Naive thymus-derived CD4-positive, alpha-beta T cell (primary cell): ENCODE measurements at places on chromosomes 4 and X. TPM values are rescaled to one million over a fixed set of nuclear protein-coding genes. Genes with fewer than 3 reads are reported as not detected.

DNA sequence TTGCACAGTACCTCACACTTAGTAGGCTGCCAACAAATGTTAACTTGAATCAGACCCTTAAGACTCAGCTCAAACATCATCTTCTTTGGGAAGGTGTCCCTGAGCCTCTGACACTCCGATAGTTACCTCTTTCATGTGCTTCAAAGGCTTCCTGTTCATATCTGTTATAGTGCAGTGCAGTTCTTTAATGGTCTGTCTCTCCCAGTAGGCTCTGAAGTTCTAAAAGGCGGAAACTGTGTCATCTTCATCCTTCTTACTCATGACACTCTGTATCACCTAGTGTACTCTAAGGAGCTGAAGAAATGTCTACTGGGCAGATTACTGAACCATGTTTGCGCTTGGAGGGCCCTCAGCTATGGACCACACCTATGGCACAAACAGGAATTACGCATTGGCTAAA lies 2.1 kb upstream of the DIAPH2 start:
- H3K4me1 ChIP-seq = peaks cover 6% of the 10 kb centered on the region
- H3K27me3 ChIP-seq = no peaks in the 10 kb centered on the region
- H3K27ac ChIP-seq = no peak overlapping the region
- peak; percentile 39 for DNase-seq
- peaks cover 7% of the 10 kb centered on the region for H3K36me3 ChIP-seq

- no peaks in the 10 kb centered on the region for H3K4me1 ChIP-seq
- DNase-seq = no peak
- no peaks in the 10 kb centered on the region for H3K36me3 ChIP-seq
Observed at GRCh38 chr4:25454476-25454875, 77.4 kb downstream of the ANAPC4 start.

- H3K27ac ChIP-seq = no peak overlapping the region
- no peaks in the 10 kb centered on the region for H3K36me3 ChIP-seq
- H3K4me1 ChIP-seq = no peaks in the 10 kb centered on the region
Observed at GRCh38 chr4:39169426-39169825, 12.9 kb upstream of the WDR19 start.

- no peak overlapping the region for H3K4me3 ChIP-seq
- H3K36me3 ChIP-seq = no peaks in the 10 kb centered on the region
- no peaks in the 10 kb centered on the region for H3K4me1 ChIP-seq
- H3K27me3 ChIP-seq = no peaks in the 10 kb centered on the region
- no peak for DNase-seq
- no peak overlapping the region for H3K27ac ChIP-seq
Observed at GRCh38 chr4:144709793-144710525, 64.0 kb downstream of the HHIP start.

DNA sequence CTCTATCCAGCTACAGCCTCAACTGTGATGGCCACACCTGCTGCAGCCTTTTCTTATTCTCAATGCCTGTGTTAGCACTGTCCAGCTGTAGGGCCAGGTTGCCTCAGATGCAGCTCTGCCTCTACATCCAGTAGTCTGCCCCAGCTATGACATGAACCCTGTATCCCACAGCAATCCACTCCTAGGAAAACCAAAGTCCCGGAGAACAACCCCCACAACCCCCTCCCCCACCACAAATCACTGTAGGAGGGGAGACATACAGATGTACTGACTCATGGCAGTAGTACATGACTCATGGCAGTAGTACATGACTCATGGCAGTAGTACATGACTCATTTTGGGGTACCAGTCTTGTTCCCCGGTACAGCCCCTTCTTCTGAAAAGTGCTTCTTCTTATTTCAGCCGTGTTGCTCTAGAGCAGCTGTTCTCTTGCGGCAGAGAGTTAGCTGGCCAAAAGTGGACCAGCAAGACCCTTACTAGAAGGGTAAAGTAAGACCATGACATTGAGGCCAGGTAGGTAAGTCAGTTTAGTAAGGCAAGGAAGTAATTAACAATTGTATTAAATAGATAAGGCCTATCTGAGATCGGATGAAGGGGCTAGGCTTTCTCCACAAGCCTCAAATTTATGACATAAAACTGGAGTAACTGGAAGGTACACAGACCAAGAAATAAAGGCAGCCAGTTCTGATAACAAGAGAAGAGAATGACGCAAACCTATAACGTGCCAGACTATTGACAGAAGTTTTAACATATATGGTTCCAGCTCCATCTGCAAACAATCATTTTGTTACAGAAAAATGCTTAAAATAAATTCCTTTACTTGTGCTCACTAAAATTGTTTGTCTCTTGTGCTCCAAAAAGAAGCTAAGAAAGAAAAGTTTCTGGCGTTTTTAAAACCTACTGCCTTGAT lies 221.4 kb downstream of the TACR3 start:
- no peak overlapping the region for H3K27ac ChIP-seq
- H3K27me3 ChIP-seq = no peaks in the 10 kb centered on the region
- no peak overlapping the region for H3K4me3 ChIP-seq
- H3K36me3 ChIP-seq = no peaks in the 10 kb centered on the region
- no peak for DNase-seq
- no peaks in the 10 kb centered on the region for H3K4me1 ChIP-seq

DNA sequence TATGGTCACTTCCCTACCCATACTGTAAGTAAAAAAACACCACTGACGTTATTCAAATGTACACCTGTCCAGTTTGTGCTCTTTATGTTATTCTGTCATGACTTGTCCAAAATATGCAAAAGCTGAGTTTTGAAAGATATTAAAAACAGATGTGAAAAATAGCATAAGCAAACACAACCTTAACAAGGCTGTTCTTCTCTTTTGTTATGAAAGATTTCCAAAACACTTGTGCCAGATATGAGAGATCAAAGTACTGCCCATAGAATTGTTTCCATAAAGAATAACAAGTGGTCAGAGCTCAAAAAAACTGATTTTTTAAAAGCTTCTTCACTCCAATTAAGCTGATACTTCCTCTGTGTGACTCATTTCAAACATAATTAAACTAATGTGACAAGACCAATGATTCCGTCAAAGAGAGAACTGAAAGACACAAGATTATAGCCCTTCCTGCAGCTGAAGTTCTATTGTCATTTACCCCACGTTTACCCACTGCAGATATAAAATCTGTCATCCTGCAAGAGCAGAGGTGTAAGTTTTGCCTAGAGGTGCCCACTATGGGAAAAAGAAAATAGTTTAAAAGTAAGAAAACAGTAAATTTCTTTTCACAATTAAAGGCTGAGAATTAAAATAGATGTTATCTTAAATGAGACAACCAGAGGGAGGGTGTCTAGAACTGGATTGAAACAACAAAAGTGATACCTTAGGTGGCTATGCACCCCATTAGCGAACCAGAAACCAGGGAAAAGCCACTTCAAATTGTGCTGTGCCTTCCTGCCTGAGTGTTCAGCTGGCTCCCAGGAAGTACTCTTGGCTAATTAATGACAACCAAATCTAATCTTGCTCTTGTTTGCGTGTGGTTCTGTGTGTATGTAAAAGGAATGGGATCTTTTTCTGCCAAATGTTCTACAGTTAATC lies 30.1 kb downstream of the RASSF6 start:
- no peak for DNase-seq
- H3K4me3 ChIP-seq = no peak overlapping the region
- H3K27me3 ChIP-seq = no peaks in the 10 kb centered on the region
- no peaks in the 10 kb centered on the region for H3K36me3 ChIP-seq

GRCh38 chr4:150874338-150875226 lies 140.5 kb downstream of the LRBA start:
- no peaks in the 10 kb centered on the region for H3K27me3 ChIP-seq
- no peaks in the 10 kb centered on the region for H3K36me3 ChIP-seq
- H3K4me1 ChIP-seq = no peaks in the 10 kb centered on the region
- no peak overlapping the region for H3K27ac ChIP-seq
- H3K4me3 ChIP-seq = no peak overlapping the region

- no peaks in the 10 kb centered on the region for H3K27me3 ChIP-seq
- no peaks in the 10 kb centered on the region for H3K4me1 ChIP-seq
- DNase-seq = no peak
- H3K27ac ChIP-seq = no peak overlapping the region
- H3K36me3 ChIP-seq = no peaks in the 10 kb centered on the region
- no peak overlapping the region for H3K4me3 ChIP-seq
Observed at GRCh38 chr4:128517096-128517738, 229.6 kb upstream of the PGRMC2 start.

- H3K27me3 ChIP-seq = no peaks in the 10 kb centered on the region
- peak; percentile 39 for DNase-seq
- H3K4me1 ChIP-seq = no peaks in the 10 kb centered on the region
- no peak overlapping the region for H3K27ac ChIP-seq
- H3K4me3 ChIP-seq = no peak overlapping the region
Observed at GRCh38 chr4:47668810-47669408, 169.0 kb downstream of the CORIN start.

- peaks cover 41% of the 10 kb centered on the region for H3K4me1 ChIP-seq
- H3K36me3 ChIP-seq = peaks cover 28% of the 10 kb centered on the region
- DNase-seq = peak; percentile 7
- peak overlapping the region; percentile 97 for H3K4me3 ChIP-seq
- H3K27ac ChIP-seq = peak overlapping the region; percentile 100
- no peaks in the 10 kb centered on the region for H3K27me3 ChIP-seq
Observed at GRCh38 chrX:107716118-107716684, 59.4 kb downstream of the TSC22D3 start.

- H3K27ac ChIP-seq = no peak overlapping the region
- DNase-seq = no peak
- no peaks in the 10 kb centered on the region for H3K27me3 ChIP-seq
Observed at GRCh38 chr4:5165420-5166369, 114.4 kb downstream of the STK32B start.

DNA sequence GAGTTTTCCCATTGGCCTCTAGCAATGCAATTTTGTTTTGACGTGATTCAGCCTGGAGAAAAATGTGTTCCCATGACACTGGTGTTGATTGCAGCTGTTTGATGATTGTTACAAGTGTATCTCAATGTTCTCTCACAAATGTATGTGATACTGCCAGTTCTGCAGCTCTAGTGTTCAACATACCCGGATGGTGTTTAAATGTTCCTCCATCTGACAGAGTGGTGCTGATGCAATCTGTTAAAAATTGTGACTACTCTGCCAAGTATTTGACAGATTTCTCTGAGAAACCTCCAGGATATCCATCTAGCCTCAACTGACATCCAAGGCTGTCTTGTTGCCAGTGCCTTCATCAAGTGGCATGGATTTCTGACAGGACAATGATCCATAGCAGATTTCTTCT lies 657.2 kb upstream of the DIAPH2 start:
- H3K36me3 ChIP-seq = no peaks in the 10 kb centered on the region
- DNase-seq = no peak
- H3K27ac ChIP-seq = no peak overlapping the region

GRCh38 chr4:84530454-84530853 lies 31.4 kb upstream of the NKX6-1 start:
- H3K36me3 ChIP-seq = no peaks in the 10 kb centered on the region
- H3K27me3 ChIP-seq = no peaks in the 10 kb centered on the region
- no peak overlapping the region for H3K4me3 ChIP-seq
- DNase-seq = no peak

DNA sequence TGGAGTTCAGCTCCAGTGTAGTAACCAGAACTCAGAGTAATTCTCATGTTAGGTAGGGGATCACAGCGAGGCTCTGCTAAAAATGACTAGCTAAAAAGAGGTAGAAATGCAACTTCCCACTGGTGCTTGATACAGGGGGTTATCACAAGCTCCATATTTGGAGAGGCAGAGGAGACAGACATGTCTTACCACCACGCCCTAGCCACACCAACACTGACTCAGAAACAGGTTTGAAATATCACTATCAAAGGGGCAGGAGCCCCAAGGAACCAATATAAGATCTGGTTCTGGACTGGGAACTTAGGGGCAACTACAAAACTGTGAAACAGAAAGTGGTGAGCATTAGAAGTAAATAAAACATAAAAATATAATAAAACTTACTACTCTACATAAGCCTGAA lies 62.9 kb downstream of the IQCM start:
- H3K4me3 ChIP-seq = no peak overlapping the region
- no peaks in the 10 kb centered on the region for H3K4me1 ChIP-seq
- H3K36me3 ChIP-seq = no peaks in the 10 kb centered on the region
- DNase-seq = no peak
- H3K27ac ChIP-seq = no peak overlapping the region

- no peak for DNase-seq
- H3K4me1 ChIP-seq = no peaks in the 10 kb centered on the region
- H3K4me3 ChIP-seq = no peak overlapping the region
Observed at GRCh38 chr4:156336511-156336910, 382.8 kb upstream of the CTSO start.

DNA sequence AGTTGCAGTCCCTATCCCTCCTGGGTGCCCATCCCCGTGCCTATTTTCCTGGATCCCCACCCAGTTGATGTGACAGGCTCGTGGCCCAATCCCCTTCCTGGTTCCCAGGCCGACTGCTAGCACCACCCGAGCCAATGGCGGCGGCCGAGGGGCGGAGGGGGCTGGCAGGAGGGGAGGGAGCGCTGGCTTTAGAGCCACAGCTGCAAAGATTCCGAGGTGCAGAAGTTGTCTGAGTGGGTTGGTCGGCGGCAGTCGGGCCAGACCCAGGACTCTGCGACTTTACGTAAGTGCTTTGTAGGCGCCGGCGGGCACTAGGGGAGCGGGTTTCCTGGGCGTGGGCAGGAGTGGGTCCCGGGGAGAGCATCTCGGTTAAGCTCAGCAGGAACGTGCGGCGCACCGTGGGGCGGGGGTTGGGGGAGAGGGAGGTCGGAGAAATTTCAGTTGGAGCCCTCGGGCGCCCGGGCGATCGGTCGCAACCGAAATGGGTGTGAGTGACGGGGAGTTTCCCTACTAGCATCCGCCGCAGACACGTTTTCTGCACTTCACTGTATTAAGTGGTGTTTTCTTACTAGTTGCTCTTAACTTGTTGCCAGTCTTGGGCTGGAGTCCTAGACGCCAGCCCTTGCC lies at the start of gene PLS3:
Gene PLS3 (plus strand): TSS at position 197 of the 627 bp plus-strand sequence. CDS start 49,077 bp downstream, outside the sequence.
- no peak within 1 kb of the TSS for H3K27ac ChIP-seq
- DNase-seq = no peak
- no peaks in the 10 kb centered on the region for H3K4me1 ChIP-seq

- no peaks in the 10 kb centered on the region for H3K36me3 ChIP-seq
- DNase-seq = no peak
- no peaks in the 10 kb centered on the region for H3K27me3 ChIP-seq
- H3K4me3 ChIP-seq = no peak overlapping the region
Observed at GRCh38 chr4:94695384-94695783, 62.4 kb upstream of the BMPR1B start.

DNA sequence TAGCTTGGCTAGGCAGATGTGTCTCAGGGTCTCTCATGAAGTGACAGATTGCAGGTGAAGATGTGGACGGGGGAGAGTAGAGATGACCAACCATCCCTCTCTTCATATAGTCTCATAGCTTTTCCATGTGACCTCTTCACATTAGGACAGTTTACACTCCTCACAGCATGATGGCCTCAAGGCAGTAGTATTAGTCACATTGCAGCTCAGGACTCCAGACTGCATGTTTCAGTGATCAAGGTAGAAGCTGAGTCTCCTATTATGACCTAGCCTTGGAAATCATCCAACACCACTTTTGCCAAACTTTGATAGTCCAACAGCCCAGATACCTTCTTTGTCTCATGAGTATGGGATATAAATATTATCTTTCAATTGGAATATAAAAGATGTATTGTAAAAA lies 147.7 kb downstream of the GASK1B start:
- no peak overlapping the region for H3K27ac ChIP-seq
- DNase-seq = no peak
- no peak overlapping the region for H3K4me3 ChIP-seq
- no peaks in the 10 kb centered on the region for H3K36me3 ChIP-seq
- H3K4me1 ChIP-seq = no peaks in the 10 kb centered on the region
- no peaks in the 10 kb centered on the region for H3K27me3 ChIP-seq

BBS12 gene
- total RNA-seq = 1.7 and 2.3 TPM in 2 replicates

CT45A1 gene
- not detected for total RNA-seq

UGT8 gene
- total RNA-seq = not detected

PAGE4 gene
- total RNA-seq = not detected

TLL1 gene
- total RNA-seq = not detected in 2 replicates

GPRIN3 gene
- total RNA-seq = 10.2 TPM

NXF3 gene
- not detected for total RNA-seq

CYTL1 gene
- total RNA-seq = not detected

SRPX gene
- total RNA-seq = not detected
